ENCODE measurements at places on chromosomes 7 and 10. TPM values are rescaled to one million over a fixed set of nuclear protein-coding genes. Genes with fewer than 3 reads are reported as not detected.

GRCh38 chr10:33535866-33536265, 201.4 kb upstream of the NRP1 start:
- no peak for DNase-seq

DNA sequence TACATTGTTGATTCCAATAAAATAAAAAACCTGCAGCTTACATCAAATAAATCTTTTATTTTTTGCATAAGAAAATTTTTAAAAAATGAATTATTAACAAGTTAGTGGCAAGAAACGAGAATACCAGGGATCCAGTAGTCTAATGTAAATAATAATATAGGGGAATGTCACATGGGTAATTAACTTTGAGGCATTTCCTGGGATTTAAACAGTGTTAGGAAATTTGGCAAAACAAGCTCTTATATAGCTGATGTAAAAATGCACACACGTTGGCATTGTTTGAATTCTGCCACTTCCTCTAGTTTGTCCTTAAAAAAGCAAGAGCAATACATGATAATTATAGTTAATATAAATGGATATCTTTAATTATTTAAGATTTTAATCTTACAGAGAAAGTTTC, 768.6 kb downstream of the CNTNAP2 start:
- no peak for DNase-seq

GRCh38 chr10:118475214-118475613, 120.2 kb downstream of the PRLHR start:
- no peak for DNase-seq

DNA sequence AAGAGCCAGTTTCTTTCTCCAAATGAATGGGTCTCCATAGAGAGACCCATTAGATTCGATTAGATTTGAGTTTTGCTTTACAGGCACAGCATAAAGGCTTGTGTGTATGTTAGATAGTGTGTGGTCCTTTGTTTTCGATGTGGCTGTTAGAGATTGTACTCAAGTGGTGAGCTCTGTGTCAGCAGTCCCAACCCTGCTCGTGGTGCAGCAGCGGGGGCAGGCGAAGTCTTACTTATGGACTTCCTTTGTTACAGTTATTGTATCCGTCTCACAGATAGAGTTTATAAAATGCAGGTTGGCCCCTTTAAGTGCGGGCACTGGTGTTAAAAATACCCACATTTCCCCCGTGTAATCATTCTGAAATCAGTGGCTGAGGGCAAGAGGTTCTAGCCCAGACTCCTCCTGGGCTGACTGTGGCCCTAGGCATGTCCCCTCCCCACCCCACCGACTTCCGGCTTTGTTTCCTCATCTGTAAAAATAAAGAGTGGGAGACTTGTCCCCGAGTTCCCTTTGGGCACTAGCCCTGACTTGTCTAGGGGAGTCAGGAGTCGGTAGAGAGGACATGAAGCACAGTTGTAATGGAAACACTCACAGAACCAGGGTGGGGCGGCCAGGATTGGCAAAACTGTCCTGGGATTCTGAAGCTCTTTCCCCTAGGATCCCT, 28.6 kb downstream of the MTURN start:
- peak; percentile 62 for DNase-seq

GRCh38 chr10:67723601-67724000, 27.6 kb upstream of the CTNNA3 start:
- no peak for DNase-seq

- peak; percentile 94 for DNase-seq
Measured at GRCh38 chr7:98617051-98617959, at the start of gene NPTX2. Gene NPTX2 (plus strand): TSS chr7:98617285. CDS start chr7:98617462, 177 bp downstream.

DNA sequence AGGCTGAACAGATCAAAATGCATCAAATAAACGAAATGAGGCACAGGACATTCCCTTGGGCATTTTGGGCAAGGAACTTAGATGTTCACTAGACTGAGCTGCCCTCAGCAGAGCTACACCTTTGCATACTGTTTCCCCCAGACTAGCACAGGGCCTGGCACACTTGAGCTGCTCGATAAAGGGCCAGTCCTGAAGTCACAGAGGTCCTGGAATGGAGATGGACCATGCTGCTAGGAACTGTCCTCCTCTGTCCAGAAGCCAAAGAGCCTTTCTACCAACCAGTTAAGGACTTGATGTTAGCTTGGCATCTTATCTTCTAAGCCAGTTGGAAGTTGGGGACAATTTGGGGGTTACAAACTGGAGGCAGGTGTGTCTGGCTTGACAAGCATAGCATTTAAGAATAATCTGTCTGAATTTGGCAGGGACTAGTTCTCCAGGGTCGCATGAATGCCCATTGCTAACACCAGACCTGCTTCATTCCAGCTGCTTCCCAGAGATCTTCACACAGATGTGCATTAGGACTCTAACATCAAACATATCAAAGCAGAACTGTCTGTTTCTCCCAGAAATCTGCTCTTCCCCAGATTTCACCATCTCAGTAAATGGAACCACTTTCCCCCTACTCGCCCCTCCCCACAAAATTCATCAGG, 152.2 kb upstream of the PDE1C start:
- no peak for DNase-seq

- DNase-seq, result no peak
Measured at GRCh38 chr7:101171442-101171837, 6.1 kb upstream of the VGF start.

GRCh38 chr7:131021902-131022301, 287.9 kb upstream of the KLF14 start:
- no peak for DNase-seq

DNA sequence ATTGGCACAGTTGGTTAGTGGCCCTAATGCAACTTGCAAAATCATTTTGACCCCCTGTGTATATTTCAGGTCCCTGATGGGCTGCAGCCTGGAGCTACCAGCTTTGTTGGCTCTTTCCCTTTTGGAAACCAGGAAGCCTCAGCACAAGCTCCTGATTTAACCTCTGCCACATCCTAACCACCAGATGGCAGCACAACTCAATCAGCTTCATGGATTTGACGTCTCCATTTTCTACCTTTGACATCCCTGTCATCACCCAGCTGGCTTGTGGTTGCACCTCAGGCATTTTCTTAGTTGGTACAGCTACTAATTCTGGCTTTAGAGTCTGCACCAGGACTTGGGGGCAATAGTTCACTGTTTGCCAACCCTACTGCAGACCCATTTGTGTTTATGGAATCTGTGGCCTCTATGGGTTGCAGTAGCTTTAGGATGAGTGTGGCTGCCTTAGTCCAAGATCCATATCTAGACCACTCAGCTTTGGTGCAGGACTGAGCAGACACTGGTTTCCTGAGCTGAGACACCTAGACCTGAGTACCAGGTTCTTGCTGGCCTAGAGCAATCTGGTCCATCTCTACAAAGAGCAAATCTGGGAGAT, 456.2 kb downstream of the REEP3 start:
- peak; percentile 73 for DNase-seq

DNA sequence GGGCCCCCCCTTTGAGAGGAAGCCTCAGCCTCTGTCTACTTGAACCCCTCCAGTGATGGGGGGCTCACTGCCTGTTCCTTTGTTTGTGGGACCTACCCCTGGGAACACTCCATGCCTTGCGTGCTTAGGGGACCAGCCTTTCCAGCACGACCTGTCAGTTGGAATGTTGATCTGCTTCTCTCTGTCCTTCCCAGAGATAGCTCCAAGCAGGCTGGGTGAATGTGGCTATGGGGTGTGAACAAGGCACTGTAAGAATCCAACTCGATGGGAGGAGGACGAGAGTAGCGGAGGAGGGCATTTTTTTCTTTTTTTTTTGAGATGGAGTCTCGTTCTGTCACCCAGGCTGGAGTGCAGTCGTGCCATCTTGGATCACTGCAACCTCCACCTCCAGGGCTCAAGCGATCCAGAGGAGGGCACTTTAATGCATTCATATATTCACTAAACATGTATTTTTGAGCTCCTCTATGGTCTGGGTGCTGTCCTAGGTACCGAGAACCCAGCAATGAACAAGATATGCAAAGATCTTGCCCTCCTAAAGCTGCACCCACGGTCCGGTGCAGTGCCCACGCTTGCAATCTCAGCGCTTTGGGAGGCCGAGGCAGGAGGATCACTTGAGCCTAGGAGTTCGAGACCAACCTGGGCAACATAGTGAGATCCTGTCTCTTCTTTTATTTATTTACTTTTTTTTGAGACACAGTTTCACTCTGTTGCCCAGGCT, 8.5 kb downstream of the CLIP2 start:
- no peak for DNase-seq

DNA sequence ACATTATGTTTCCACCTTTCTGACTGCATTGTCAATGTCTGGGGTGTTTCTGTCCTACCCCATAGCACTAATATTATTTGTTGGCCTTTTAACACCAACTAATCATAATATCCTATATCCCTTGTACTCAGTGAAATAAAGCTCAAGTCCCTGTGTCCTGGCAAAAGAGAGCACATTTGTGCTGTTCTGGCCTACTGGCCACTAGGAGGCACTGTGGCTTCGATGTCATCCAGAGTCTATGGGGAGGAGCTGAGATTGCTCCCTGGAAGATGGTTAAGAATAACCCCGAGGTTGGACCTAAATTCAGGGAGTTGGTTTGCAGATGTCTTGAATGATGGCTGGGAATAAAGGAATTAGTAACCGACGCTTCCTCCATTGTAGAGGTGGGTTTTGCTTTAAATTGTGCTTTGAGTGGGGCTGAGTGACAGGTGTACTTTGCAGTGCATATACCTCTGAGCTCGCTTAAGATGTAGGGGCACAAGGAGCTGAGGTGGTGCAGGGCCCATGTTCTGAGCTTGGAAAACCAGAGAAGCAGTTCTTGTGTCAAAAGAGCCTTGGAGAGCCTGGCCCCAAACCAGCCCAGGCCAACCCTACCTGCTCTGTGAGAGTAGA, 191.2 kb upstream of the PRSS1 start:
- DNase-seq, result peak; percentile 66

GRCh38 chr7:6258440-6259182, 13.8 kb downstream of the CYTH3 start:
- peak; percentile 83 for DNase-seq

GRCh38 chr10:127974911-127975310, 68.0 kb downstream of the PTPRE start:
- no peak for DNase-seq

- DNase-seq, result peak; percentile 31
Measured at GRCh38 chr10:92222603-92223262, 68.1 kb downstream of the CPEB3 start.

GRCh38 chr7:16913643-16914042, 31.9 kb upstream of the AGR3 start:
- no peak for DNase-seq

DNA sequence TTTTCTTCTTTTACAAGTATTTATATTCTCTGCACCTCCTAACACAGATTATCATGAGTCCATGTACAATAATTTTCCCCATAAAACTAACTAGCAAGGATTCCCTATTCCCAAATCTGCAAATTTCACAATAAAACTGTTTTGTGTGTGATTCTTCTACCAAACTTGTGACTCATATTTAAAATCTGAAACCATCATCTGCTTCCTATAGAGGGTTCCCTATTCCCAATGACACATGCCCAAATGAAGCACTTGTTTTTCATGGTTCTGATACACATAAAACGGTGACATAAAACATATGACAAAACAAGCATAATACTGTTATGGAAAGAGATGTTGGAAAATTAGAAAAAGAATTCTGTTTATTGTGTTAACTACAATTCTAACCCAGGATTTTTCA, 657.6 kb downstream of the PARD3 start:
- DNase-seq, result no peak

DNA sequence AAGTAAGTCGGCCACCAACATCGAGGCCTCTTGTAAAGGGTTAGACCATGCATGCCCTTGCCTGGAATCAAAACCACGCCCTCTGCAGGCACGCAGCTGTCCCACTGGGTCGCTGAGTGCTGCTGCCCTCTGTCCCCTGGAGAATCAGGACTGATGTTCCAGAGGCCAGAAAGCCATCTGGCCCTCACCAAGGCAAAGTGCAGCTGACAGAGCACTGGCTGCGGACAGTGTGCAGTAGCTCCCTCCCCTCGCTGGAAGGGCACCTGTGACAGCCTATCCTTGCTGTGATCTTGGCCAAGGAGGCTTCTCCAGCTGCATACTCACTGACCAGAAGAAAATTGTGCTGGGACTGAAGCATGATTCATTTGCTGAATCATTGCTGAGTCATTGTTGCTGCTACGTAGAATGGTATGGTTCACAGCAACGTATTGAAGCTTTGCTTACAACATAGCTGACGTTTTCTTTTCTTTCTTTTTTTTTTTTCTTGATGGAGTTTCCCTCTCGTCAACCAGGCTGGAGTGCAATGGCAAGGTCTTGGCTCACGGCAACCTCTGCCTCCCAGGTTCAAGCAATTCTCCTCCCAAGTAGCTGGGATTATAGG, 30.4 kb downstream of the DDC start:
- DNase-seq, result peak; percentile 92

DNA sequence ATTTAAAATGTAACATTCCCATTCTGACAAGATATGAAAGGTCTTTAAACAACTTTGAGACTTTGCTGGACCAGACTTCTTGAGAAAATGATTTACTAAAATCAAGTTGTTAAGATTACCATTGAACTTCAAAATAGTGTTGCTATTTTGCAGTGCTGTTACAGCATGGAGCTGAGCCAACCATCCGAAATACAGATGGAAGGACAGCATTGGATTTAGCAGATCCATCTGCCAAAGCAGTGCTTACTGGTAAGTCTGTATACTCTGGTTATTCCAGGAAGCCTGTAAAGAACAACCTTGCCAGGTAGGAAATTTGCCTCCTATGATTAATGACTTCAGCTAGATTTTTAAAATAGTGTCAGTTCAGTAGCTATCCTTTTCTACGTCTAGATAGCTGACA, 18.8 kb downstream of the TNKS2 start:
- DNase-seq, result no peak

Gene GPR26
- total RNA-seq, result not detected

Gene FBH1
- total RNA-seq, result 69.3 TPM
